ENCODE measurements at places on chromosomes 11 and 22. TPM values are rescaled to one million over a fixed set of nuclear protein-coding genes. Genes with fewer than 3 reads are reported as not detected.

DNA sequence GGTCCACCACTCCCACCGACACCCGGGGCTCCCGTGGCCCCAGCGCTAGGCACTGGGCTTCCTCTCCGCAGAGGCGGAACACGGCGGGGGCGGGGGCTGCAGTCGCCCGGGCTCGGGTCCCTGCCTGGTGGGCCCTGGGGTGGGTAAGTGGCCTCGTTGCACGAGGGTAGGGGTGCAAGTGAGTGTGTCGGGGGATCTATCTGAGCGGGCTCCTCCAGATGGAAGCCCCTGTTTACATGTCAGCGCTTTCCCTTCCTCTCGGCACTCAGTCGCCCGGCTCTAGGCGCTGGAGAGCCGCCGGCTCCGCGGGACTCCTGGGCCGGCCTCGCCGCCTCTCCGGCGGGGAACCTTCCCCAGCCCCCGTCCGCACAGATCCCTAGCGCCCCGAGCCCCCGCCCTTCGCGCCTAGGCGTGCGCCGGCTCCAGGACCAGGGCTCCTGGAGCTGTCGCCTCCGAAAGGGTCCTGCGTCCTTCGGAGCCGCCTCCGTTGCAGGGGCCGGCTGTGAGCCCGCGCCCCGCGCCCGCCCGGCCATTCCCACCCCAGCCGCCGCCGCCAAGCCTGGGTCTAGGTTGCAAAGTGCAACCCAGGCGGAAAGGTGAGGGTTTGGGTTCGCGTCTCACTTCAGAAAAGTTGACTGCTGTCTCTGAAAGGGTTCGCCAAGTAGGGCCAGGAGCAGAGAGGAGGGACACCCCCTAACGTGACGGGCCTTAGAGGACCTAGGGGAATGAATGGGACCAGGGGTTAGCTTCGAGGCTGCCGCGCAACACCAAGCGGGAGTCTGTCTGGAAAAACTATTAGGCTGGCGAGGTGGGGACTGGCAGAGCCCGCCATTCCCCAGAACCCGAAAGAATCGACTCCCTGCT, 978 bp downstream of the FLI1 start:
- DNase-seq = no peak

- no peak for DNase-seq
These were observed 12.6 kb upstream of the FJX1 start for GRCh38 chr11:35605706-35606105.

STT3A gene
- total RNA-seq = 46.8 TPM

OR51S1 gene
- total RNA-seq = not detected

DNAJB7 gene
- total RNA-seq = not detected

Data from CD4-positive, CD25-positive, alpha-beta regulatory T cell (primary cell).